ENCODE measurements at places on chromosomes 7 and 10.

- no peaks in the 10 kb centered on the region for H3K27me3 ChIP-seq
- no peaks in the 10 kb centered on the region for H3K4me1 ChIP-seq
- H3K4me3 ChIP-seq = no peak overlapping the region
- H3K36me3 ChIP-seq = no peaks in the 10 kb centered on the region
These were observed 933.1 kb upstream of the LRRN3 start for GRCh38 chr7:110157631-110158362.

DNA sequence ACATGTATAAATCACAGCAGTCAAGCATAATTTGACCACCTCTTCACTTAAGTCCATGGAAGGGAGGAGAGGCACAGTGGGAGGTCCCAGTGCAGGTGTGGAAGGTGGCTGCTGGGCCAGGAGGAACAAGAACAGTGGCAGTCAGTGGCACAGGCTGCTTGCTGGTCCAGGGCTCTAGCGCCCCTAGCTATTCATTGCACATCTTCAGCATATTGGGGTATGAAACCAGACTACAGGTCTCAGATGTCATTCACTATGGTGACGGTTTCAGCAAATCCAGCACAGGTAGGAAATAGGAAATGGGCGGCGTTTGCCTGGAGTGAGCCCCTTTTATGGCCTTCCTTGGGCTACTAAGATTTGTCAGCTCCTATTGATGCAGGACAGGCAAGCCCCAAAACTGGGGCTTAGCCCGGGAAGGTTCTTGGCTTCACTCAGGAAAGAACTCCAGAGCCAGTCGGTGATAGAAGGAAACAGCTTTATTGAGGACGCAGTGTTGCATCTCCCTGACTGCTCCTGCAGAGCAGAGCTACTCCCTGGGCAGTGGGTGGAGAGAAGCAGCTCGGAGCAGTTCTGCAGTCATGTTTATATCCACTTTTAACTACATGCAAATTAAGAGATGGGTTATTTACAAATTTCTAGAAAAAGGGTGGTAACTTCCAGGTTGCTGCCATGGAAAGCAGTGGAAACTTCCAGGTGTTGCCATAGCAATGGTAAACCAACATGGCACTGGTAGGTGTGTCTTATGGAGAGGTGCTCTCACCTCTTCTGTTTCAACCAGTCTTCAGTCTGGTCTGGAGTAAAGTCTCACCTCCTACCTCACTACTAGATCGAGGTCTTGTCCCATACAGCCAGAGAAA is 608.8 kb downstream of the PARD3 start:
- H3K4me1 ChIP-seq = no peaks in the 10 kb centered on the region
- DNase-seq = no peak
- H3K27me3 ChIP-seq = no peaks in the 10 kb centered on the region

DNA sequence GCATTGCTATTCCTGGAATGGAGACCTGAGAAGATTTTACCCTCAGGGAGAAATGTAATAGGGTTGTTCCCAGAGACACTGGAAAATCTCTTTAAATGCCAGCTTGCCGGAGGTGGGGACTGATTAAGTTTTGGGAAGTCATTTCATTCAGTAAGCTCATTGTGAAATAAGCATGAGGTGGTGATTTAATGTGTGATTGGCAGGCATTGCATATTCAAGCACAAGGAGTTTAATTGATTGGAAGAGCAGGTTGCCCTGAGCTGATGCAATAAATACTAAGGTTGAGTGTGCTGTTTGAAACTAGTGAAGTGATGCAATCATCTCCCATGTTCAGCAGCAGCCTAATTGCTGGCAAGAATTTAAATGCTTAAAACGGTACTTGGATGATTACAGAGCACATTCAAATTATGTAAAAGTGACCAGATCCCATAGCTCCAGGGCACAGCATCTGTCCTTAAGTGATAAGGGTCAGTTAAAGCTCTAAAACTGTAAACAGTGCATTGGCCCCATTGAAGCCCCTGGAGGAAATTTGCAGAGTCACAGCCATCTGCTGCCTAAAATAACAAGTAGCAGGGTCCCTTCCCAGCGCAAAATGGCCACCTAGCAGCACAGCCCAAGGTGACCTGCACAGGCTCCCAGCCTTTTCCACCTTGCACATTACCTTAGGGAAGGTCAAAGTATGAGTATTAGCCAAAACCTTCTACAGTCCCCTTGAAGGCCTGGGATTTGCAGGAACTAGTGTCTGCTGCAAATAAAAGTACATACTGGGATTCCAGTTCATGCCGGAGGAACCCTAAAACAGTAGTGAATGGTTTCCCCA is 92.1 kb downstream of the CCDC71L start:
- H3K4me3 ChIP-seq = no peak overlapping the region
- H3K4me1 ChIP-seq = peaks cover 6% of the 10 kb centered on the region
- no peaks in the 10 kb centered on the region for H3K27me3 ChIP-seq
- no peaks in the 10 kb centered on the region for H3K36me3 ChIP-seq
- no peak overlapping the region for H3K27ac ChIP-seq
- DNase-seq = no peak

- H3K27me3 ChIP-seq = no peaks in the 10 kb centered on the region
- H3K27ac ChIP-seq = no peak overlapping the region
- DNase-seq = no peak
- no peak overlapping the region for H3K4me3 ChIP-seq
- H3K4me1 ChIP-seq = no peaks in the 10 kb centered on the region
These were observed 131.6 kb downstream of the CD36 start for GRCh38 chr7:80770061-80770460.

DNA sequence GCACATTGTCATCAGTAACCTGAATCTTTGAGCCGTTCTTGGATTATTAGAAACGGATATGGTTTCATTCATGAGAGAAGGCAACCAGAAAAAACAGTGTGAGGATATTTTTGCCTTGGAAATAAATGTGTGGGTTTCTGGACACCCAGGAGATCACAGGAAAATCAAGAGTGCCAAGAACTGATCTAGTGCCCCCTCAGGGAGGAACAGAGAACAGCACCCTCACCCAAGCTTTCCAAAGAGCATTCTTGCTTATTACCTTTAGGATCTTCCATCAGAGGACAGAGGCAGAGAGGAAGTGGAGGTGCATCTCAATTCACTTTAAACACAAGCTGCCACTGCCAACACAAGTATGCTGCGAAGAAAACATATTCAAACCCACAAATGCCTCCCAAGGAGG is 851.5 kb upstream of the COBL start:
- no peaks in the 10 kb centered on the region for H3K36me3 ChIP-seq
- H3K4me1 ChIP-seq = no peaks in the 10 kb centered on the region
- no peaks in the 10 kb centered on the region for H3K27me3 ChIP-seq
- no peak overlapping the region for H3K4me3 ChIP-seq
- no peak for DNase-seq
- no peak overlapping the region for H3K27ac ChIP-seq

- H3K27me3 ChIP-seq = no peaks in the 10 kb centered on the region
- no peak for DNase-seq
- peaks cover 7% of the 10 kb centered on the region for H3K4me1 ChIP-seq
- H3K27ac ChIP-seq = peak overlapping the region; percentile 64
These were observed 113.6 kb downstream of the RNF32 start for GRCh38 chr7:156754201-156754600.

- H3K4me3 ChIP-seq = peak overlapping the region; percentile 98
- no peak for DNase-seq
- H3K36me3 ChIP-seq = peaks cover 31% of the 10 kb centered on the region
- H3K4me1 ChIP-seq = peaks cover 63% of the 10 kb centered on the region
- H3K27me3 ChIP-seq = no peaks in the 10 kb centered on the region
These were observed 482 bp downstream of the CCDC6 start for GRCh38 chr10:59905731-59906416.

GRCh38 chr7:74483402-74484336 is 30.0 kb downstream of the GTF2IRD1 start:
- H3K4me3 ChIP-seq = no peak overlapping the region
- DNase-seq = no peak
- H3K4me1 ChIP-seq = no peaks in the 10 kb centered on the region
- no peaks in the 10 kb centered on the region for H3K27me3 ChIP-seq
- H3K36me3 ChIP-seq = no peaks in the 10 kb centered on the region

- H3K27ac ChIP-seq = peak overlapping the region; percentile 2
- H3K4me1 ChIP-seq = peaks cover 49% of the 10 kb centered on the region
- DNase-seq = peak; percentile 58
- H3K36me3 ChIP-seq = peaks cover 1% of the 10 kb centered on the region
These were observed 94.9 kb downstream of the LYZL2 start for GRCh38 chr10:30534465-30535144.

DNA sequence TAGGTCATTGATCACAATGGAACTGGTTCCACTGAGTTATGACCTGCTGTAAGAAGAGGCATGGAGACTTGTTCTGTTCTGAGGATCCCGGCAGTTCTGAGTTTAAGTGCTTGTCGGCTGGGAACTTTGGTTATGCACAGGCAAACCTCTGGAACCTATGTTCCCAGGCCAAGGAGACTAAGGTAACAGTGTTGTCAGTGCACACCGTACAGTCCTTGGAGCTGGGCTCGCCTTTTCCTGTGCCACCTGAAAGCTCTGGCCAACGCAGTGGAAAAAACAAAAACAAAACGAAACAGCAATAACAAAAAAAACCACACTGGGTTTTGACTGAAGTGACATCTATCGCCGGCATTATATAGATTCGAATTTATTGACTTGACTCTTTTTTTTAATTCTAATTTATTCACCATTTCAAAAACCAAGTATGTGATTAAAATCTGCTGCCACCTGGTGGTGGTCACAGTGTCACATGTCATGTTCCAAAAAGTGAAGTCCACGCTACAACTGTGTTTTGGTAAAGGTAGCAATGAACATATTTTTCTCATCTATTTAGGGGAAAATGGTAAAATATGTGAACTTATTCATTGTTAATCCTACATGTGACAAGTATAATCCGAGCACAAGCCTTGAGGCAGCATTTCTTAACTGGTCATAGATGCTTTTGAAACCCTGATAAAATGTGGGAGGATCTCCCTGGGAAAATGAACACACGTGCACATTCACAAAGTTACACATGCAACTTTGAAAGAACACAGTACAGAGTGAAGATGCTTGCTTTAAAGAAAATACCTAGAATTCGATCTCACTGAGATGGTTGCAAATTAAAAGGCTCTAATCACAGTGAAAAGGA is 113.8 kb upstream of the PPP2R2D start:
- no peaks in the 10 kb centered on the region for H3K4me1 ChIP-seq
- DNase-seq = no peak
- H3K36me3 ChIP-seq = no peaks in the 10 kb centered on the region
- peaks cover 2% of the 10 kb centered on the region for H3K27me3 ChIP-seq

DNA sequence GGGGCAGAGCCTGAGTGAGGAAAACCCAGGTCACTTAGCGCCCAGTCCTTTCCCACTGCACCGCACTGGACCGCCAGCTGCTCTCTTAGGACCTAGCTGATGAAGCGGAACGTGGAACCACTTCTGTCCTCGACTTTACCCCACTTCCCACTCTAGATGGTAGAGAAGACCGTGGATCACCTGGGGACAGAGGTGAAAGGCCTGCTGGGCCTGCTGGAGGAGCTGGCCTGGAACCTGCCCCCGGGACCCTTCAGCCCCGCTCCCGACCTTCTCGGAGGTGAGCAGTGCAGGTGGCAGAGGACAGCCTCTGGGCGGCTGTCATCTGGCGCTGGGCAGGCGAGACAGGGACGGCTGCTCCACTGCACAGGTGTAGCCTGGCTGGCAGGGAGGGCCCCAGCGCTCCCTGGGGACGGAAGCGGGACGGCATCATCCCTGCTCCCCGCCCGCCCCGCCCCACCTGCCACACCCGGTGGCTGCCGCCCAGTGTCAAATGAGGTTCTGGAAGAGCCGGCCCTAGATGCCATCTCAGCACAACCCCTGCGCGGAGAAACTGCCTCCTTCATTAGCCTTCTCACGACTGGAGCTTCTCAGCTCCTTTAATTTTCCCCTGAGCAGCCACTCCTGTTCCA is 11.7 kb downstream of the PLAC9 start:
- H3K27ac ChIP-seq = peak overlapping the region; percentile 52
- DNase-seq = no peak
- H3K36me3 ChIP-seq = peaks cover 6% of the 10 kb centered on the region
- H3K4me3 ChIP-seq = peak overlapping the region; percentile 64

- no peak for DNase-seq
- H3K4me1 ChIP-seq = no peaks in the 10 kb centered on the region
- H3K27me3 ChIP-seq = peaks cover 2% of the 10 kb centered on the region
- H3K36me3 ChIP-seq = no peaks in the 10 kb centered on the region
- H3K4me3 ChIP-seq = no peak overlapping the region
- H3K27ac ChIP-seq = no peak overlapping the region
These were observed 594.2 kb downstream of the SORCS1 start for GRCh38 chr10:106570268-106570667.

DNA sequence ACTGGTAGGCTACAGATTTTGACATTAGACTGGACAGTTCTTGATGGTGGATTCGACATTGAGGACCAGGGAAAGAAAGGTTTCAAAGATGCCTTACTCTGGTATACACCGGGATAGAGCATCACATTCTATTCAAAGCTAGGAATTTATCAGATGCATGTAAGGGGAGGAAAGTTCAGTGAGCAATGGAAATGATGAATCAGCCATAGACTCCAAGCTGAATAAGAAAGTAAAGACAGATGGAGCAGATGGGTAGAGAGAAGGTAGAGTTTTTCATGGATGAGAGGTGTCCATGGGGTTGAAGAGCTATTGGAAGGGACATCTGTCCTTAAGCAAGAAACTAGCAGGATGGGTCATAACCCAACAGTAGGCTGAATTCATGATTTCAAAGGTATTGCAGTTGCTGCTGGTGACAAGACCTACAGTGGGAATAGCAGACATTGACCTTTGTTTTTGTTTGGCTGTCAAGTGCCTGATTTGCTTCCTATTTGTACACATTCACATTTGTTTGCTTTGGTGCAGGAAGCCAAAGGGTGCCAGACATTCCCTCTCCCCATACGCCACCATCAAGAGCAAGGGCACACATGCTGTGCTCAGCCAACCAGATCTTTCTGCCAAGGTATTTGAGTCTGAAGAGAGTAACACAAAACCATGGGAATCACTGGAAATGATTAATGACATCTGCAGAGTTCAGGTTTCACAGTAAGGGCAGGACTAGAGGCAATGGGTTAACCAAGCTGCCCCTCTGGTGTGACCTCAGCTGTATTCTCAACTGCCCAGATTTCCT is 8.6 kb upstream of the CACUL1 start:
- no peak overlapping the region for H3K4me3 ChIP-seq
- no peaks in the 10 kb centered on the region for H3K36me3 ChIP-seq
- no peaks in the 10 kb centered on the region for H3K4me1 ChIP-seq

GRCh38 chr7:100598425-100598824 is 3.7 kb upstream of the PCOLCE start:
- H3K27me3 ChIP-seq = peaks cover 2% of the 10 kb centered on the region
- H3K27ac ChIP-seq = peak overlapping the region; percentile 16
- H3K4me1 ChIP-seq = peaks cover 6% of the 10 kb centered on the region
- DNase-seq = no peak

- no peaks in the 10 kb centered on the region for H3K36me3 ChIP-seq
- H3K27me3 ChIP-seq = peaks cover 11% of the 10 kb centered on the region
- no peak for DNase-seq
- no peaks in the 10 kb centered on the region for H3K4me1 ChIP-seq
These were observed 202.3 kb downstream of the HERPUD2 start for GRCh38 chr7:35492451-35493175.

GRCh38 chr10:25047591-25048301 is 31.3 kb downstream of the THNSL1 start:
- H3K4me1 ChIP-seq = no peaks in the 10 kb centered on the region
- H3K27ac ChIP-seq = no peak overlapping the region
- H3K4me3 ChIP-seq = no peak overlapping the region
- no peak for DNase-seq

GRCh38 chr7:120725376-120726039 is 132.4 kb downstream of the TSPAN12 start:
- H3K4me3 ChIP-seq = no peak overlapping the region
- no peak for DNase-seq
- no peaks in the 10 kb centered on the region for H3K36me3 ChIP-seq
- no peak overlapping the region for H3K27ac ChIP-seq
- no peaks in the 10 kb centered on the region for H3K4me1 ChIP-seq
- H3K27me3 ChIP-seq = no peaks in the 10 kb centered on the region

Data from activated T-helper 1 cell treated with anti-CD3 and anti-CD28 coated beads, Interleukin-12 subunit alpha, Interleukin-12 subunit beta, Interleukin-2, Interleukin-4 antibody, amounts not matched to agents 30 ng/mL and 10 ng/mL and 1 ng/mL, durations not matched to agents 14 hours and 24 hours and 36 hours (primary cell).